ENCODE measurements at places on chromosomes 16 and 17.
A peak's percentile ranks its signal among the peaks of the same experiment; 100 is the strongest.

DNA sequence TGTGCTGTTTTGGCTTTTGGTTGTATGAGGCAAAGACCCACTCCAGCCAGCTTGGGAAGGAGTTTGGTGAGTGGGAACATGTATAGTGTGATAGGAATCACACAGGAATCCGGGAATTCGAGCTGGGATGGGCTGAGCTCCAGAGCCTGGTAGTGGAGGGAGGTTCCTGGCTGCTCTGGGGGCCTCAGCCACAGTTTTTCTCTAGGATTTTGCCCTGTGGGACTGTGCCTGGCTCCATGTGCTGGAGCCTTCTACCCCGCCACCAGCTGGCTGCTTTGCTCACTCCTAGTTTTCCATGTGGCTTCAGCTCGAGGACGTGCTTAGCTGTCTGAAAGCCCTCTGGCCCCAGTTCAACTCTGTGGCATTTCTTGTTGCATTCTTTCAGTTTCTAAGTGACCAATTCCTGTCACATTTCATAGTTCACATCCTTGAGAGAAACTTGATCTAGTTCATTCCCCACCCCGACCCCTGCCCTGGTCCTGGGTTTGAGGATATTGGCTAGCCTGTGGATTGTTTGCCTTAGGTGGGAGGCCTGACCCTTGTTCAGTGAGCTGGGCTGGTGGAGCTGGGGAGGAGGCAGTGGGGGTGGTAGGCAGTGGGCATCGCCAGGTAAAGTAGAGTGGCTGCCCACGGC lies 5.0 kb downstream of the SEC14L1 start:
- no peak for DNase-seq

DNA sequence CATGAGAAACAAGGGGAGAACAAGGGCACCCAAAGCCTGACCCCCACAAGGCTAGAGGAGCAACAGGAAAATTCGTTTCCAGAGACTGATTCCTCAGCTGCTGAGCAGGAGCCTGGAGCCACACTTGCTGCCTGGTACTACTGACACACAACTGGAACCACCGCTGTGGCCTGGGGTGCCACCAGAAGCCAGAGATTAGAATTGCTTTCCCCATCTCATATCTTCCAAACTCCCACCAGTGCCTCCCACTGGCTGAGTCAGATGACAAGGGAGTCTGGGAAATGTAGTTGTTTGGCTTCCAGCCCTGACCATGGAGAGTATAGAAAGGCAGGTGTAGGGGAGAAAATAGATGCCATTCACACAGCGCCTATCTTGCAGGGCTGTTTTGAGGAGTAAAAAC lies 4.1 kb upstream of the TMEM11 start:
- no peak for DNase-seq

GRCh38 chr16:27304102-27304501 lies 9.7 kb upstream of the IL4R start:
- DNase-seq, result no peak

- DNase-seq, result no peak
Observed at GRCh38 chr16:22070361-22071330, 21.7 kb upstream of the VWA3A start.

- DNase-seq, result no peak
Observed at GRCh38 chr16:1028524-1029258, 43.9 kb upstream of the SSTR5 start.

GRCh38 chr17:71315568-71315967 lies 805.3 kb upstream of the SOX9 start:
- DNase-seq, result no peak

DNA sequence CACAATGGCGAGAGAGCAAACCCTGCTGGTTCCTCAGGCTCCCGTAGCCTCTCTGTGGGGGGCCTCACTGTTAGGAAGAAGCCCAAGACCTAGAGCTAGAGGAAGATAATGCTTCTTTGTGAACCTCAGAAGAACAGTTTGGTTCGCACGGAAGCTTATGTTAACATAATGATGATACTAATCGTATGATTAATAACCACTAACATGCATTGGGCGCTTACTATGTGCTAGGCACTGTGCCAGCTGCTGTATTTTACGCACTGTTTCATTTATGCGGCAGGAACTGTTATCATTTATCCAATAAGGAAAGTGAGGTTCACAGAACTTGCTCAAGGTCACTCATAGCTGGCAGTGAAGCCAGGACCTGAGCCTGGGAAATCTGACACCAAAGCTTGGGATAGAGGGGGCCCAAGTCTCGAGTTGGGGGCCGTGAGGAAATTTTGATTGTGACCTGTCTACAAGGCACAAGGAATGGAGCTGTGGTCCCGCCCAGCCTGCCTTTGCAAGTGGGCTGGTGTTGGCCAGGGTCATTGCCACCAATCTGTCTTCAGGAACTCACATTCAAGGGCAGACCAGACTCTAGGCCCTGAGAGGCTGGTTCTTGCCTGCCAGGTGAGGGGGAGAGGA lies 6.8 kb downstream of the PRCD start:
- no peak for DNase-seq

- DNase-seq, result no peak
Observed at GRCh38 chr16:87552772-87553573, 49.3 kb upstream of the JPH3 start.

DNA sequence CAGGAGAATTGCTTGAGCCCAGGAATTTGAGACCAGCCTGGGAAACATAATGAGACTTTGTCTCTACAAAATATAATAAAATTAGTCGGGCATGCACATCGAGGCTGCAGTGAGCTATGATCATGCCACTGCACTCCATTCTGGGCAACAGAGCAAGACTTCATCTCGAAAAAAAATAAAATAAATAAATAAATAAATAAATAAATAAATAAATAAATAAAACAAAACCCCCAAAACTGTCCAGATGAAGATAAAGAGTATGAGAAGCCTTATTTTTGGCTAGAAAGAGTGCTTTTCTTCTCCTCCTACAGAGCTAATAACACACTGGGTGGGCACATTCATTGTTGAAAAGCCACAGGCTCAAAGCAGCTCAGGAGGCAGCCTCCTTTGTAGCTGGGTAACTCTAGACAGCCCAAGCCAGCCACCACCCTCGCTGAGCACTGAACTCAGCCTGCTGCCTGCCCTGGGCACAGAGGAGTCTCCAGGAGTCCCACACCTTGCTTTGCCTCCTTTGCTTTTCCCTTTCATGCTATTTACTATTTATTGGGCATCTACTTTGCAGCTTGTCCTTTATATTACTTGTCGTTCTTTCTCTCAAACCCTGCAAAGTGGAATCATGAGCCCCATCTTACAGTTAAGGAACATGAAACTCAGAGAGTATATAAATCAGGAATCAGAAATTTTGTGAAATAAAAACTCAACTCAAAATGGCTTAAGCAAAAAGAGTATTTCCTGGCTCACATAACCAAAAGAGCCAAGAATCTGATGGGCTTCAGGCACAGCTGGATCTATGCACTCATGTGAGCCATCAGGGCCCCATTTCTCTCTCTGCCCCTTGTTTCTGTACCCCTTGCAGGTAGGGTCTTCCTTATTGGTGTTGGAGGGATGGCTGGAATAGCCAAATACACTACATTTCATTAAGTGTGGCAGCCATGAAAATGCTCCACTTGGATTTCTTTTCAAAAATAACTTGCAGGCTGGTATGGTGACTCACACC lies 18.1 kb upstream of the C16orf87 start:
- no peak for DNase-seq

DNA sequence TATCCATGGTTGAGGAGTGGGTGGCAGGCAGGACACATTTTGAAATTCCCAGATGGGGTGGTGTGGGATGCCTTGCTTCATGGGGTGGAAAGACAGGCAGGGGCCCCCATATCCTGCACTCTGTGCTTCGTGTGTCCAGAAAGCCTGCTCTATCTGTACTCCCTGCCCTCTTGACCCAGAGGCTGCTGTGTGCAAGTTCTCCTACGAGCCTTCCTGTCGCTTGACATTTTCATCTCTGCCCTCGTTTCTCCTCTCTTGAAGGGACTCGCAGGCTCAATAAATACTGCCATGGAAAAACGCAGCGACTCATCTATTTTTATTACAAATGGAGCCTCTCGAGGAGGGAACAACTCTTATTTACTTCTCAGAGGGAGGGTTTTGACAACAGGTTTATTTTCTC lies 254.8 kb downstream of the XYLT1 start:
- no peak for DNase-seq

DNA sequence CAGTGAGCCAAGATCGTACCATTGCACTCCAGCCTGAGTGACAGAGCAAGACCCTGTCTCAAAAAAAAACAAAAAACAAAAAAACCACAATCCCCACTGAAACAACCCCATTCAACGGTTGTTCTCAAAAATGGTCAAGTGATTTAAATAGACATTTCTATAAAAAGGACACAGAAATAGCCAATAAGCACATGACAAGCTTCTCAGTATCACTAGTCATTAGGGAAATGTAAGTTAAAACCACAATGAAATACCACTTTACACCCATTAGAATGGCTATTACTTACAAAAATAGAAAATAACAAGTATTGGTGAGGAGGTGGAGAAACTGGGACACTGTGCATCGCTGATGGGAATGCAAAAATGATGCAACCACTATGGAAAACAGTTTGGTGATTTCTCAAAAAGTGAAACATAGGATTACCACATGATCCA lies 26.6 kb upstream of the MYLK3 start:
- DNase-seq, result no peak

- DNase-seq, result no peak
Observed at GRCh38 chr16:72471317-72471924, 299.5 kb upstream of the PMFBP1 start.

GRCh38 chr17:78485290-78486168 lies 91.7 kb downstream of the DNAH17 start:
- DNase-seq, result no peak

DNA sequence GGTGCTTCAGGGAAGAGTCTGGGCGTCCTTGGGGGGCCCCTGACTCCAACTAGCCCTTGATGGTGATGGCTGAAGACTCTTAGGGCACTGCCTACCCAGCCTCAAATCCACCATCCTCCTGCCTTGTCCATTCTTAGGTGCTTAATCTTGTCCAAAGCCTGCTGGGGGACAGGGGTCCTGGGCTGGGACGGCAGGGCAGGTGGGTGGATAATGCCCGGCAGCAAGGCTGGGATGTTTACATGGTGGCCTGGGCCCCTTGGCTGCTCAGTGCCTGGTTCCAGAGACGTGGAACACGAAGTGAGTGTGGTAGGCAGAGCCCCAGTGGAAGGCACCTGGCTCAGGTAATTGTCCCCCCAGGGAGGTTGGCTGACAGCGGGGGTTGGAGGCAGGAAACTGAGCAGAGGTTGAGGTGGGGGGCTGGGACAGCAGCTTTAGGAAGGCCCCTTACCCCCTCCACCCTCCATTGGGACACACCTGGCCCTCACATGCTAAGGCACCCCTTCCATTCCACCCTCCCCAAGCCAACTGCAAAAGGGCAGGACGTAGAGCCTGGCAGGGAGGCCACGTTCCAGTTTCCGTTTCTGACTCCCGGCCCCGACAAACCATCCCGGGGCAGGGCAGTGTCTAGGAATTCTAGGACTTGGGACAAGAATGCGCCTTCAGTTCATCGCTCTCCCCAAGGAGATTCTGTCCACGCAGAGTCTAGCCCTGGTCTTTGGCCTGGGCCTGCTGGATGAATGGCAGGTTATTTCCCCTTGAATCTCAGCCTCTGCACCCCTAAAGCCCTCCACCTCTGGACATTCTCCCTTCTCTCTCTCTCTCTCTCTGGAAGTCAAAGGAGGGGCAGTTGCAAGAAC lies 1.9 kb downstream of the FOXJ1 start:
- DNase-seq, result no peak

GRCh38 chr16:11175787-11176341 lies 80.1 kb downstream of the SOCS1 start:
- DNase-seq, result no peak

DNA sequence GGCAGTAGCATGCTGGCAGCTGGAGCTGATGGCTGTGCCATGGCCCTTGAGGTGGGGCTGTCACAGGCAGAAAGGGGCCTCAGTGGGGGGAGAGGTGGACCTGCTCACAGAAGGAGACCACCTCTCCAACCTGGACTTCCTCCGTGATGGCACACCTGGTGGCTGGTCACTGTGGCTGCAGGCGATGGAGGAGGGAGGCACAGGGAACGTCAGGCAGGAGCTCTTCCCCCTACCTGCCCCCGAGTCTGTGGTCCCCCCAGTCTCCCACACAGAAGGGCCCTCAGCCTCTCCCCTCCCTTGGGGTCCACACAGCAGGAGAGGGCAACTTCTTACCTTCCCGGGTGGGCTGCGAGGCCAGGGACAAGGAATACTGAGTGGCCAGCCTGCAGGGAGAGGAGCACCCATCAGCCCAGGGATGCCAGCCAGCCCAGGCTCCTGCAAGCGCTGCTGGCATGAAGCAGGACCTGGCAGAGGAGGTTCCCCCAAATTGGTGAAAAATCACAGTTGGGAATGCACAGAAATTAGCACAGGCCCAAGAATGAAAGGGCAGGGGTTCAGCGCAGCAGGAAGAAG lies 96.5 kb downstream of the GOSR1 start:
- no peak for DNase-seq

DNA sequence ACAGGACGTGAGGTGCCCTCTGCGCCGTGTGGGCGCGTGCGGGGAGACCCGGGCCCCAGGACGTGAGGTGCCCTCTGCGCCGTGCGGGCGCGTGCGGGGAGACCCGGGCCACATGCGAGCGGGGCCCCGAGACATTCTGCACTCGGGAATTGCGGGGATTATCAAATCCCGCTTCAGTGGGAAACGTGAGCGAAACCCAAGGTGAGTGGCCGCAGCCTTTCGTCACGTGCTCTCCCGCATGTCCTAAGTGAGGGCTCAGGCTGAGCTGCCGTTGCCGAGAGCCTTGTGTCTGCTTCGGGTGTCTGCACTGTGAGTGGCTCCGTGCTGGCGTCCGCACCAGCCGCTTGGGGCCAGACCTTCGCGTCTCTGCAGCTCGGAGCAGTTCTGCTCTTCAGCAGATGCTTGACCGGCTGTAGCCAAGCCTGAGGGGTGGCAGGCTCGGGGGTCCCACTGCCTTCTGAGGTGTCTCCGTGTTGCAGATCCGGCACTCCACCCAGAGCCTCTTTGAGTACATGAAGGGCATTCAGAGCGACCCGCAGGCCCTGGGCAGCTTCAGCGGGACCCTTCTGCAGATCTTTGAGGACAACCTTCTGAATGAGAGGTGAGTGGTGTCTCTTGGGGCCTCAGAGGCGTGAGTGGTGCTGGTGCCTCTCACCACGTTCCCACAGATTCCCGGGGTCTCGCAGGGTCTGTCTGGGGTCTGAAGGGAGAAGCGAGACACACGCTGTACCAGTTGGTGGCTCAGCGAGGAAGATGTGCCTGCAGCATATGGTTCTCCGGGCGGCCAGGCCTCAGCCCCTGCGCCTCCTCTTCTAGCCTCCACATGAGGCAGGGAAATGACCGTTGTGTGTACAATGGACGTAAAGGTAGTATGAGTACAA lies 90.5 kb upstream of the ZNF750 start:
- no peak for DNase-seq

GRCh38 chr17:73255671-73256181 lies 6.0 kb downstream of the CPSF4L start:
- peak; percentile 56 for DNase-seq

Data from GM18507 (cell line).